ENCODE measurements at places on chromosomes 11 and 22.

DNA sequence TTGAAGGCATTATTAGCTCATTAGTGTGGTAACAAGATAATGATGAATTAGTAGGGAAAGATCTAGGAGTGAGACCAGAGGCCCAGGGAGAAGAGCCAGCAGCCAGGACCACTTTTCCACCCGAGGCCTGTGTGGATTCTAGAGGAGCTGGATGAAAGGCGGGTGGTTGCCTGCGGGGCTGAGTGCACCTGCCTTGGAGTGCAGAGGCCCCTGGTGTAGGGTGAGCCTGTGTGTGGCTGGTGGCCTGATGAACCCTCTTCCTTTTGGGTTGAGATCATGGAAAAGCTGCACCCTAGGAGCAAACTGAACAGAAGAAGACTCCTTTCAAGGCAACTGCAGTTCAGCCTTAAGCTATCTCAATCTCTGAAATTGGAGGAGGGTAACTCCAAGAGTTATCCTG is 5.9 kb upstream of the TP53AIP1 start:
- DNase-seq, result no peak

GRCh38 chr11:630871-631270 is 3.9 kb upstream of the SCT start:
- no peak for DNase-seq

- DNase-seq, result no peak
Measured at GRCh38 chr11:129210831-129211181, 18.7 kb upstream of the ARHGAP32 start.

- no peak for DNase-seq
Measured at GRCh38 chr11:26093206-26093605, 238.7 kb upstream of the ANO3 start.

DNA sequence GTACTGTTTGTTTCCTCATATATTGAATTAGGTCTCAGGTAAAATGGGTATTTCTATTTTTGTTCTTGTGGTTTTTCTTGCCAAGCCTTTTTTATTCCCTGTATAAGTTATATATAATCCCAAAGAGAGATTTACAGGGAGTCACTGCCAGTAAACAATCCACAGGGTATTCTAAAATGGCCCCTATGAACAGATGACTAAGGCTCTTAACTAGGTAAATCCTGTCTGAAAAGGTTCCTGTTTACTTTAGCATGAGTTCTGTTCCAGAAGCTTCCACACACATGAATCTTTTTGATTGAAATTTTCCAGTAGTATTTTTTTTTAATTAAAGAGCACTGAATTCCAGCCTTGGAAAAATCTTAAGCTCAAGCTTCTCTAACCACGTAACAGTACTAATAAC is 552.8 kb upstream of the CCDC179 start:
- no peak for DNase-seq

- DNase-seq, result no peak
Measured at GRCh38 chr11:3052109-3052479, 5.1 kb downstream of the CARS1 start.

GRCh38 chr22:27748751-27749191 is 52.8 kb downstream of the MN1 start:
- DNase-seq, result no peak

- no peak for DNase-seq
Measured at GRCh38 chr11:3802011-3802790, 4.8 kb upstream of the NUP98 start.

- no peak for DNase-seq
Measured at GRCh38 chr11:18789942-18790341, 1.7 kb downstream of the PTPN5 start.

DNA sequence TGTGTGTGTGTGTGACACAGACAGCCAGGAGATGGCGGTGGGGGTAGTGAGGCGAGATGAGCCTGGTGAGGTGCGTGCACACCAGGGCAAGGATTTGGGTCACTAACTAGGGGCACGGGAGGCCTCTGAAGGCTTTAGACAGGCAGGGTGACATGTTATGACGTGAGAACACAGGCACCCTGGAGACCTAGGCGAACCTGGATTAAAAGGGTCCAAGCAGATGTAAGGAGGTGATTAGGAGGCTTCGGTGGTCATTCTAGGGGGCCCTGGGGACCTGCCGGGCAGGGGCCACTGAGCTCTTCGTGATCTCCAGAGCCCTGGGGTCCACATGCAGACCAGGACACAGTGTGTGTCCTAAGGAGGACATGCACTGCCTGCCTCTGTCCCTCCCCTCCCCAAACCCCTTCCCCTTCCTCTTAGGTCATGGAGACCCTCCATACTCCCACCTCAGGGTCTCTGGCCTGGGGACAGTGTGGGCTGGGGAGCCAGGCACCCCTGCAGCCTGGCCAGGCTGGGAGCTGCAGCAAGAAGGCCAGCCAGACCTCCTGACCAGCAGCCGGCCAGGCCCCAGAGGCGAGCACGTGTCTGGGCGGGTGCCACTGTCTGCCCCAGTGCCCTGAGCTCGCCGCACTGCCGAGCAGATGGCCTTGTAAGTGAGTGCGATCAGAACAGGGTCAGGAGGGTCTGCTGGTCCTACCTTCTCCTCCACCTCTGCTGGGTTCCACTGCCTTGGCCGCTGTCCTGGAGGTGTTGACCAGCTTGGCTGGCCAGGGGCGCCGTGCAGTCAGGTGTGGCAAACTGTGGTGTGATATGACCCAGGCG is 32.1 kb downstream of the IFT27 start:
- DNase-seq, result no peak

- DNase-seq, result no peak
Measured at GRCh38 chr11:10908215-10908951, 50.5 kb upstream of the ZBED5 start.

- no peak for DNase-seq
Measured at GRCh38 chr22:26430600-26430999, 1.5 kb downstream of the ASPHD2 start.

GRCh38 chr22:32951807-32952153 is 106.4 kb downstream of the SYN3 start:
- no peak for DNase-seq

DNA sequence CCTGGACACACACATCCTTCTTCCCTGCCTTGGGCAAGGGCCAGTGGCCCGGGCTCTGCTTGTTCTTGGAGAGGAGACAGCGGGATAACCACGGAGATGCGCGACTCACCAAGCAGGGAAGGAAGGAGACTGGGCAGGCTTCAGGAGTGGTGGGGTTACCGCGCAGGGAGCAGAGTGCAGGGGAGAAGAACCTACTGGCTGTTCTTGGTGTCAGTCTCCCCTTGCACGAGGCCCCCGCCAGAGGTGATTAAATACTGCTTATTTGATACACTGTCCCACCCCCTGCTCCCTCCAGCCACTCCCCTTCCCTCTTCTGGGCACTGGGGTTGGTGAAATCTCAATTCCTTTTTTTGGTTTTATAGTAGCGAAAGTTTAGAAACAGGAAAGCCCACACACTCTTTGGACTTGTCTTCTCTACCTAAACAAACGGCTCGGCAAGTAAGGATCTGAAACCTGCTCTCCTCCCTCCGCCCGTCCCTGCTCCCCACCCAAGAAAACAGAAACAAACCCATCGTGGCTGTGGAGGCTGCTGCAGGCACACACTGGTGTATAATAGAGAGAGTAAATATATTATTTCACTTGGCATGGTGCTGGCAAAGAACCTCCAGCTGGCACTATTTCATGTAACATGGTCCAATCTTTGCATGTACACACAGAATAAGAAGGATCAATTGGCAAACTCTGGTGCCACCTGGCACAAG is 10.8 kb downstream of the LARGE2 start:
- DNase-seq, result no peak

DNA sequence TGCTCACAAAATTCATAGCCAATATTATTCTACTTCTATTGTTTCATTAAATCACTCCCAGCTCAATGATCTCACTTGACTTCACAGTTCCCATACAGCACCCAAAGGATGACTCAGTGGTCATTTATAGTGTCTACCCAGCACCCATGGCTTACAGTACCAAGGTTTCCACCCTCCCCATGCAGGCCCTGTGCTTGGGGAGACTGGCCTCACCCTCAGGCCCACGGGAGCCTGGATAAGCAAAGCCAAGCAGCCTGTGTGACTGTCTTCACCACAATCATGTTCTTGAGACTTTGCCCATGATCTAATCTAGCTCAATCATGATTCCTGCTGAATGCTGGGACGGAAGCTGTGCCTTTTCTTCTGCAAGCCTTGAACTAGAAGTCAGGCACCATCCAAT is 97.6 kb downstream of the SLC36A4 start:
- no peak for DNase-seq

DNA sequence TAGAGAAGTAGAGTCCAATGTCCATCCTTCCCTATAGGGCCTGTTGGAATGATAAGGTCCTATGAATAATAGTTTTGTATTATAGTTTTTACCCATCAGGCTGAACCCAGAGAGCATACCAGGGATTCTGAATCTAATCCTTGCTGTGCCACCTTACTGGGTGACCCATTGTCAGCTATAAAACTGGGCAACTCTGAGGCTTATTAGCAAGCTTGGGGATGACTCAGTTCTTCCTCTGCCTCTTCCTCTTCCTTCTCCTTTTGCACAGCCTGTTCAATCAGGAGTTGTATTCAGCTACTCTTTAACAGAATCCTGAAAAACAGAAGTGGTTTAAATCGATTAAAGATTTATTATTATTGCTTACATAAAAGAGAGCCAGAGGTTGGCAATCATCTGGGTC is 8.9 kb downstream of the HEPHL1 start:
- no peak for DNase-seq

DNA sequence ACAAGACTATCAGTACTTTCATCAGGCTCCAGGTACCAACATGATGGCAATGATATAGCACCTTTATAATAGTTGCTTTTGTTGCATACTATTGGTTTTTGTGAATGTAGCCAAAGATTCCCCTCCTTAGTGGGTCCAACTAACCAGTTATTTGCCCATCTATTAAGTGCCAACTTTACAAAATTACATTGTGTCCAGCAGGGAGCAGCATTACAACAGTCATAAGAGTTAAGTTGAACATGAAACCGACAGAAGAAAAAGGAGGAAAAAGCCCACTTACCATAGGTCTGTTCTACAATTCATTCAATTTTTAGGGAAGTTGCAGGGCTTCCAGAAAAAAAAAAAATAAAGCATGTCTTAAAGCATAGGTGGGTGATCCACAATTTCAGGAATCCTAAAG is 21.6 kb downstream of the IMMP1L start:
- no peak for DNase-seq

DNA sequence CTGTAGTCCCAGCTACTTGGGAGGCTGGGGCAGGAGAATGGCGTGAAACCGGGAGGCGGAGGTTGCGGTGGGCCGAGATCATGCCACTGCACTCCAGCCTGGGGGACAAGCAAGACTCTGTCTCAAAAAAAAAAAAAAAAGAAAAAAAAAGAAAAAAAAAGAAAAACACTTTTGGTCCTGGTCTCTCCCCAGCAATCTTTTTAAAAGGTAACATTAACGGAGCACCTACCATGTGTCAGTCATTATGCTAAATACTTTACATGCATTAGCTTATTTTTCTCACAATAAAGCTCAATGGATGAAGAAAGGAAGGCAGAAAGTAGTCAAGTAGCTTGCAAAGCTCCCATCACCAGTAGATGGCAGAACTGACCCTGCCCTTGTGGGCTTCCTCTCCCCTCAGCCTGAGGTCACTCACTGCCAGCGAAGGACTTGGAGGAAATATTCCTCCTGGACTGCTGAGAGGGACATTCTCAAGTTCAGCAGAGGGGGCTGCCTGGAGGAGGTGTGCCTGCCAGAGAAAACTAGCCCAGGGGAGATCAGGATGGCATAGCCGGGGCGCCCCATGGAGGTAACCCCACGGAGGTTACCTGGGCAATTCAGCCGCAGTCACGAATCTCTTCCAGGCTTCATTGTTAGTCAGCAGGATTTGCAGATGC is 15.5 kb downstream of the APOL3 start:
- DNase-seq, result no peak

GRCh38 chr11:465896-466530 is 15.9 kb downstream of the PTDSS2 start:
- no peak for DNase-seq

GRCh38 chr22:46803031-46803880 is 40.8 kb downstream of the TBC1D22A start:
- DNase-seq, result peak; percentile 82

DNA sequence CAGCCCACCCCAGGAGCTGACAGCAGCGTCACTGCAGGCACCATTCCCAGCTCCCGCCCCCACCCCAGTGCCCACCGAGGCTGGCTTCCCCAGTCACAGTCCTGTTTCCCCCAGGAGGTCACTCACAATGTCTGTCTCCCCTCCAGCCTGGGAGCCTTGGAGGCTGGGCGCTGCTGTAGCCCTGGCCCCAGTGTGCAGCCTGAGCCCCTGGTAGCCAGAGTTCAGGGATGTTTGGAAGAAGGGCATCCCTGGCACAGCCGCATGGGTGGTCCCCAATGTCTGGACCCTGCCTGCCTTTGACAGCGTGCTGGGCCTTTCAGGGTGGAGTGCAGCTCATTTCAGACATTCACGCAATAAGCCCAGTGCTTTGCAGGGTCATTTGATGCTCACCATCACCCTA is 4.3 kb downstream of the CAPN5 start:
- no peak for DNase-seq

GRCh38 chr11:1572197-1573076 is at the start of gene DUSP8:
Gene DUSP8, minus strand, starts transcription at chr11:1572271. Its CDS starts 6,445 bp downstream, at chr11:1565826.
- peak; percentile 92 for DNase-seq

- DNase-seq, result no peak
Measured at GRCh38 chr11:122804161-122804560, 34.1 kb upstream of the CRTAM start.

DNA sequence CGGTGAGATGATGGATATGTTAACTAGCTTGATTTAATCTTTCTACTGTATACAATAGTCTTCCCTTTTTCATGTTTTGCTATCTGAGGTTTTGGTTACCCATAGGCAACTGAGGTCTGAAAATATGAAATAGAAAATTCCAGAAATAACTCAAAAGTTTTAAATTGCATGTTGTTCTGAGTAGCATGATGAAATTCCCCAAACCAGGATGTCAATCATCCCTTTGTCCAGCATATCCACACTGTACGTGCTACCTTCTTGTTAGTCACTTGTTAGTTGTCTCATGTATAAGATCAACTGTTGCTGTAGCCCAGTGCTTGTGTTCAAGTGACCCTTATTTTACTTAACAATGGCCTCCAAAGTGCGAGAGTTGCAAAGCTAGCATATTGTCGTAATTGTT is 21.2 kb upstream of the OR10W1 start:
- no peak for DNase-seq

GRCh38 chr11:93131709-93132108 is 66.1 kb downstream of the SLC36A4 start:
- no peak for DNase-seq

GRCh38 chr11:134632347-134633119 is 220.5 kb upstream of the B3GAT1 start:
- no peak for DNase-seq

Measured in GM12891 (cell line).